Activated naive CD4-positive, alpha-beta T cell treated with anti-CD3 and anti-CD28 coated beads, Interleukin-2, amount 50 U/mL, for 16 hours (primary cell): ENCODE measurements at places on chromosomes 12 and 14.

- DNase-seq = no peak
Measured at GRCh38 chr12:6071589-6071988, 52.9 kb downstream of the VWF start.

GRCh38 chr14:95713596-95714371 lies at the start of gene TCL1A:
Gene TCL1A, minus strand, starts transcription at chr14:95714125. Its CDS starts 59 bp downstream, at chr14:95714066.
- no peak for DNase-seq

- DNase-seq = no peak
Measured at GRCh38 chr14:41230683-41231082, 376.0 kb upstream of the LRFN5 start.

- no peak for DNase-seq
Measured at GRCh38 chr14:103838117-103838516, 9.3 kb downstream of the PPP1R13B start.

DNA sequence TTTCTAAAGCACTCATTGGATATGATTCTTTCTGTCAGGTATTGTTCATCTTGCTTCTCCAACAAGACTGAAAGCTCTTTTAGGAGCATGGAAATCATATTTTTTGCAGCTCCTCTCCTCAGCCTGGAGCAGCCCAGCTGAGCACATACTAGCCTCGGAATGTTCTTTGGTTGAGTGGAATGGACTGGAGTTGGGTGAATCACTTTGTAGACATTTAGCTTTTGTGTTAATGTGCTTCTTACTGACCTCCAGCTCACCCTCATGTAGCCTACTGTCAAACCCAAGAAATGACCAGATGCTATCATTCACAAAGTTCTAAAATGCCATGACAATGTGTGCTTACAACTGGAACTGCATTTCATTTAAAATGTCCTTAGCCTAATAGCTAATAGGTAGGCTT lies 161.1 kb downstream of the NUAK1 start:
- no peak for DNase-seq

- no peak for DNase-seq
Measured at GRCh38 chr12:80864046-80864735, 73.5 kb downstream of the LIN7A start.

GRCh38 chr14:33229269-33229929 lies 290.7 kb downstream of the NPAS3 start:
- DNase-seq = no peak

DNA sequence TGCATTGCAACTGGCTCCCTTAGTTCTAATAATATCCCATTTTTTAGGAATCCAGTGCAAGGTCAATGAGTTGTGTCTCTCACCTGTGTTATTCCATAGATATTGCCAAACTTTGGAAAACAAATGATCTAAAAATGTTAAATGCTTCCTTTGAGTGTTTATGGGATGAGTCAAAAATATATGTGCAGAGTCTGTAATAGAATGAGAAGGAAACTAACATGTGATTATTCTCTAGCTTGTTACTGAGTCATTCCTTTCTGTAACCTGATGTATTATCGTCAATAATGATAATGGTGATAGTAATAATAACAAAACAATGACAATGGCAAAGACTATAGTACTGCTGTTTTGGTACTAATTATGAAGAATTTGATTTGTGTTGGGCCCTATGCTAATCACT lies 11.5 kb downstream of the ACSS3 start:
- no peak for DNase-seq

DNA sequence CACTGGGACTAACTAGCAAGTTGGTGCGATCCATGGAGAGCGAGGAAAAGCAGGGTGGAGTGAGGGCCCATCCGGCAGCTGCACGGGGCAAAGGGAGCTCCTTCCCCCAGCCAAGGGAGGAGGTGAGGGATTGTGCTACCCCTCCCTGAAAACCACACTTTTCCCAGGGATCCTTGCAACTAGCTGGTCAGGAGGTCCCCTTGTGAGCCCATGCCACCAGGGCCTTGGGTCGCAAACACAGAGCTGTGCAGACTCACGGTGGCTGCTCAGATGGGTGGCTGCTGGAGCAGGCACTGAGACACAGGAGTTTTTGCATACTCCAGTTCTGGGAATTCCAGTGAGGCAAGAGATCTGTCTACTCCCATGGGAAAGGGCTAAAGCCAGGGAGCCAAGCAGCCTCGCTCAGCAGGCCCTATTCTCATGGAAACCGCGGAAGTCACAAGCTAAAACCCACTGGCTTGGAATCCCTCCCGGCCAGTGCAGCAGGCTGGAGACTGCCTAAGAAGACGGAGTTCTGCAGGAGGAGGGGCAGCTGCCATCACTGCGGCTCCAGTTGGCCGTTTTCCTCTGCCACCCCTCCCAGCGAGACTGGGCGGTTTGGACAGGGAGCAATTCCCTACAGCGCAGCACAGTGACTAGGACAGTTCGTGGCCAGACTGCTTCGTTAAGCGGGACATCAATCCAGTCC lies 10.9 kb upstream of the ZNF705A start:
- no peak for DNase-seq

- DNase-seq = no peak
Measured at GRCh38 chr14:81855007-81855406, 321.4 kb upstream of the SEL1L start.

GRCh38 chr12:24822121-24822899 lies 126.6 kb downstream of the BCAT1 start:
- DNase-seq = no peak

- no peak for DNase-seq
Measured at GRCh38 chr14:79281244-79282152, 929.8 kb downstream of the DIO2 start.

DNA sequence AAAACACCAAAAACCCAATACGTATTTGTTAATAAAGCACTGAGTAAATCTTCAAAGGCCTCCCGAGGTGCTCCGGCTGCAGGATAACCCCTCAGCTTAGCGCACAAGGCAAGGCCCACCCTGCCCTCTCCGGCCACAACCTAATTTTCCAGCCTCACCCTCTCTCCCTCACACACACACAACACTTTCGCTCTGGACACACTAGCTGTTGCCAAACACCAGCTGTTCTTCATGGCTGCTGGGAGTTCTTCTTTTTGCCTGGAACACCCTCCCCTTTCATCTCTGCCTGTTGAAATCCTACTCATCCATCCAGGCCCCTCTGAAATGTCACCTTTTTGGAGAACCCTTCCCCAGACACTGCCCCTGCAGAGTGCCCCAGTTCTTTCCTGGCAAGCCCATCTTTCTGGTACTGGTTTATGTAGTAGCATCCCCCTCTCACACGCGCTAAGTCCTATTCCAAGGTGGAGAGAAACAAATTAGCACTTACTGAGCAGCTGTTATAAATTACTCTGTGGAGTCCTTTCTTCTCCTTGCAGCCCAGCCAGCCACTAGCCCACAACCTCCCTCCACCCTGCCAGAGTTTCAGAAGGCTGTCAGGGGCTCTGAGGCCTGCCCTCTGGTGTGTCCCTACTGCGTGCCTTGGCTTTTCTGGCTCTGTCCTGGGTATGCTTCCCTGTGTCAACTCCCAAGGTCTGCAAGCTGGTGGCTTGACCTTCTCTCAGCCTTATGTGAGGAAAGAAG lies 805 bp upstream of the CRACR2A start:
- DNase-seq = no peak

DNA sequence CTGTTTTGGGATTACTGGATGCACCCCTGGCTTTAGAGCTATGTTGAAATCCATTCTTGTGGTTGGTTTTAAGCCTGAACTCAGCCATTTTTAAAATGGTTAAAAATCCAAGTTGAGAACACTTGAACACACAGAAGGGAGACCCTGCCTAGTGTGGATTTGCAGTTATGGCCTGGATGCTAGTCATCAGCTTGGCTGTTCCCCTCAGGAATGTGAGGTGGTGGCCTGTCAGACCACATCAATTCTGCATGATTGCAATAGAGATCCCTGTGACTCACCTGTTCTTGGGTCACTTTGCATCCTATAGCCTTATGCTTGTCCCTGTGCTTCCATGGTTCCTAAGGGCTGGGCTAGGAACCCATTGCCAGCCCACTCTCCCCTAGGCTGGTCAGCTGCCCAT lies 454.1 kb downstream of the ATP23 start:
- DNase-seq = no peak

- no peak for DNase-seq
Measured at GRCh38 chr12:24615967-24616411, 332.9 kb downstream of the BCAT1 start.

GRCh38 chr12:54025499-54026405 lies 2.5 kb upstream of the HOXC6 start:
- no peak for DNase-seq

DNA sequence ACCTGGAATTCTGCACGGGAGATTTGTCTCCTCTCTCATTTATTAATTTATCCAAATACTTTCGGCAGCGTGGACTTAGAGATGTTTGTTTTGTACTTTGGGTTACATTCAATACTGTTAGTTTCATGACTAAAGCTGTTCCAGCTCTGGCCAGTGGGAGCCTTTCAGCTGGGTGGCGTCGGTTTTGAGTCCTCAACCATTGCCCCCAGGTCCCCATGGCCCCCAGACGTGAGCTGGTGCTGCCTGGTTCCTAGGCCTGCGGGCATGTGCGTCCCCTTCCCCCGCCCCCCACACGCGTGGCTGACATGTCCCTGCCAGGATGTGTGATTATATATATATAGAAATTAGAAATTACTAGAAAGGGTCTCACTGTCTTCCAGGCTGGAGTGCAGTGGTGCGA lies 48.2 kb downstream of the KIF26A start:
- no peak for DNase-seq

GRCh38 chr12:100932571-100932970 lies 138.0 kb downstream of the ANO4 start:
- DNase-seq = no peak

DNA sequence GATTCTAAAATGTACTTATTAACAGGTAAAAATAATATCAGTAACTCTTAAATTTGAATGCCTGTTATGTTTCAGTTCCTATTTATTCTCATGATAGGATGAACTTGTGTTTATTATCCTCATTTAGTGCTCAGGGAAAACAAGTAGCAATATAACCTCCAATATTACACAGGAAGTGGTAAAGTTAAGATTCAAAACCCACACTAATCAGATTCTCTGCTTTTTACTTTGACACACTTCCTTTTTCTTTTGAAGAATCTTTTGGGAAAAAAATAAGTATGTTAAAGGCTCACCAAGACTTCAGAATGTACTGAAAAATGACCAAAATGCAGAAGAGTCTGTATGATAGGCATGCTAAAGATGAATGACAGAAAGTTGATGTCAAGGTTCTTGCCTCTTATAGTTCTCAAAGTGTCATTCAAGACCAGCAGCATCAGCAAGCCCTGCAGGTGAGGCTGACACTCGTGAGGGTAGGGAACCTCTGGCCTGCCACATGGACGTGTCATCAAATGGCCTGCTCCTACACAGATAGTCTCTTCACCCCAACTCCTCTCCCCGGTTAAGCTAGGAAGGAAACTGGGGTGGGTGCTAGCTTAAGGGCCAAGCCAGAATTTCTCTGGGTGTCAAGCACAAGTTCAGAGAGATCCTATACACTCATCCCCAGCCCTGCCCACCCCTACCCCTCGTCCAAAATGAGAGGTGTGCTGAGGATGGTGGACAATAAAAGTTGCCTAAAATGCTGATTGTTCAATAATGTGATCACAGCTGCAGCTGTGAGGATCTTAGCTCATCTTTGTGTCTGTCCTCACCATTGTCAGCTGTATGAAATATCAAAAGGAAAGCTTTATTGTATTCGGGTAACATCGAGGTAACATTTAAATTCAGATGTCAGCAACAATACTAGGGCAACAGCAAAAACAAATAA lies 6.3 kb downstream of the TBPL2 start:
- no peak for DNase-seq

- no peak for DNase-seq
Measured at GRCh38 chr14:64671591-64671990, 32.6 kb upstream of the PLEKHG3 start.

GRCh38 chr12:91565246-91565645 lies 382.6 kb upstream of the DCN start:
- DNase-seq = peak; percentile 57

DNA sequence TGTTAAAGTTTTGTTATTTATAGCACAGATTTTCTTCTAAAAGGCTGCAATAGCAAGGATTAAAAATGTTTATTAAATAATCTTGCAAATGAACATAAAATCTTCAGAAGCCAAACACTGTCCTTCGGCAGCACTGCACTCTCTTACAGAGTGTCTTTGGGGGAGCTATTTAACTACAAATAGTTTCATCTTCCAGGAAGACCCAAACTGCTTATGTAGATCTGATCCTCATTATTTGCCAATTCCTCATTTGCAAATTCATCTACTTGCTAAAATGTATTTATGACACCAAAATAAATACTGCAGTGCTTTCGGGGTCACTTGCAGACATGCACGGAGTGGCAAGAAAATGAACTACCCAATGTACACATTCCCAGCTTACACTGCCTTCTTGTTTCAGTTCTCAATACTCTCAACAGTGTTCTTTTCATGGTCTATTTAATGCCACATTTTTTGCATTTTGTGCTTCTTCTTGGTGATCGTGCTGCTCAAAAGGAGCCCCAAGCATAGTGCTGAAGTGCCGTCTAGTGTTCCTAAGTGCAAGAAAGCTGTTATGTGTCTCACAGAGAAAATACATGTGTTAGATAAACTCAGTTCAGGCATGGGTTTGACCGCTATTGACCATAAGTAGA lies 128.1 kb downstream of the PRKD1 start:
- DNase-seq = no peak

DNA sequence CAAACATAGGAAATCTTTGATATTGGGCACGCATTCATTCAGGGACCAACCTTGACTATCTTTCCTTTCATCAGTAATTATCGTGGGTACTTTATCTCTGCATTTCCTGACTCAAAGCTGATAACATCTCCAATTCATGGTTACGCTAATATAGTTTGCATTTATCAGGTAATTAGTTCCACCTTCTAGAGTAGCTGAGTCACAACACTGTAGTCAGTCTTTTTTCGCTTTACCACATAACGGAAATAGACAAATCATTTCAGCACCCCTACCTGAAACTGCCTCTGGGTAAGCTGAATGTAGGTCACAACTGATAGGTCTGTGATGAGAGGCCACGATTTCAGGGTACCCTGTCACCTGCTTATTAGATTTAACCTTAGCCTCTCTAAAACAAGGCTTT lies 36.7 kb upstream of the IL22 start:
- DNase-seq = peak; percentile 30

- DNase-seq = no peak
Measured at GRCh38 chr12:24066865-24067264, 117.4 kb upstream of the SOX5 start.

GRCh38 chr14:64337888-64338615 lies 43.9 kb upstream of the ESR2 start:
- DNase-seq = no peak

DNA sequence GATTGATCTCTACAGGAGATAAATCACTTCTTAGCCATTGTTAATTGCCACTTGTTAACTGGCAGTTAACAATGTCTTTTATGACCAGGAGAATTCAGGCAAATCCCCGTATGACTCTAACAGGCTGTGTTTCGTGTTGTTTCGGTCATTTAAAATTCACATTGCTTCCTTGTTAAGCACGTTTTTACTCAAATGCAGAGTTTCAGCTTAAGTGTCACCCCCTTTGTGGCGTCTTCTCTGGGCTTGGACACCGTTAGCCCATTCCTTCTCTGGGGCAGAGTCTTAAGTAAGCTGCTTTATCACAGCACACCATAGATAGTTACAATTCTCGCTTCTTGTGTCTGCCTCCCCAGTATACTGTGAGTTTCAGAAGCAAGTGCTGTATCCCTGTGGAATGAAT lies 205.4 kb downstream of the EPS8 start:
- DNase-seq = no peak

- DNase-seq = no peak
Measured at GRCh38 chr12:85805654-85806053, 30.6 kb downstream of the RASSF9 start.

- DNase-seq = no peak
Measured at GRCh38 chr12:25200703-25201102, 5.7 kb downstream of the ETFRF1 start.
